KBM-7 (cell line): ENCODE measurements at places on chromosomes 6 and 20.
A peak's percentile ranks its signal among the peaks of the same experiment; 100 is the strongest.

DNA sequence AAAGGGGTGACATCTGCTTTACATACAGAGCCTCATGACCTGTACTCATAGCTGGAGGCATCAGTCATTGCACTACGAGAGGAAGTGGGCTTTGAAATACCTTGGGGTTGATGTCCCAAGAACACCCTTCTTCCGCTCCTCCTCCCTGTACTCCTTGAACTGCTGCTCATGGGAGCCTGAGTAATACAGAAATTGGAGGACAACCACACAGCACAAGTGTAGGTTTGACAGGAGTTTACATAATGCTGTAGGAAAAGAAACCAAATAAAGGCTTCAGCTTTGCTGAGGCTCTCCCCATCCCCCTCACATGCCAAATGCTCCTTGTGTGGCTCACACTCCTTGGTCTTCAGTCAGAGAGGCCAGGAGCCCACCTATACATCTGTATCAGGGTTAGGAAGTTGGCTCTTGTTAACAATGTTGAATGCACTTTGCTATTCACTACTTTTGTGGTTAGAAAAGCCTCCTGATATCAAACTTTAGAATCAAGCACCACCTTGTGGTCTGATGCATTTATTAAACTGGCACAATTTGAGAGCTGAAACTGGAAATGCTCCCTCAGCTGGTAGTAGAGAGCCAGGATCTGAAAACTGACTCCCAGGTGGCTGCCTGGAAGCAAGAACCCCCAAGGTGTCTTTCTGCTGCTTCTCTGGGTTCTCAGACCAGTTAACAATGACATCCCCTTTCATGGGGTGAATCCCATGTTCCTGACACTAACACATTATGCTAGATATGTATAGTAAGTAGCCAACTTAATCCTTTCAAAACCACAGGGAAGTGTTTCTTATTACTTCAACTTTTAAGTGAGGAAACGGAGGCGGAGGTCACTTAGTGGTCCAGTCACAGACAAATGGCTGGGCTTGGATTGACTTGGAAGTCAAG is 56.2 kb upstream of the EDN1 start:
- DNase-seq, result peak; percentile 69

DNA sequence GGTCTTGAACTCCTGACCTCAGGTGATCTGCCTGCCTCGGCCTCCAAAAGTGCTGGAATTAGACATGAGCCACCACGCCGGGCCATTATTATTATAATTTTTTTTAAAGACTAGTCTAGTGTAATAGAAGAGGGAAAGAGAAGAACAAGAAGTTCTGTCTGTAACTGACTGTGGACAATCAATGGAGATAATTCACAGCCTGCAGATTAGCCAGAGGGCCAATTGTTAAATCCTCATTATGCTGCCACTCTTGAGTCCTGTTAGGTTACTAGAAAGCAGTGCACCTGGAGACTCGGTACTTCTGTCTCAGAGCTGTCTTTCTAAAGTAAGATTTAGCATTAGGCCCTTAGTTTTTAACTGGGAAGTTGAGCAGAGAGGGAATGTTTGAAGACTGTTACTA is 37.5 kb downstream of the CARMIL1 start:
- DNase-seq, result no peak

GRCh38 chr6:6393069-6393529 is 72.6 kb upstream of the F13A1 start:
- no peak for DNase-seq

DNA sequence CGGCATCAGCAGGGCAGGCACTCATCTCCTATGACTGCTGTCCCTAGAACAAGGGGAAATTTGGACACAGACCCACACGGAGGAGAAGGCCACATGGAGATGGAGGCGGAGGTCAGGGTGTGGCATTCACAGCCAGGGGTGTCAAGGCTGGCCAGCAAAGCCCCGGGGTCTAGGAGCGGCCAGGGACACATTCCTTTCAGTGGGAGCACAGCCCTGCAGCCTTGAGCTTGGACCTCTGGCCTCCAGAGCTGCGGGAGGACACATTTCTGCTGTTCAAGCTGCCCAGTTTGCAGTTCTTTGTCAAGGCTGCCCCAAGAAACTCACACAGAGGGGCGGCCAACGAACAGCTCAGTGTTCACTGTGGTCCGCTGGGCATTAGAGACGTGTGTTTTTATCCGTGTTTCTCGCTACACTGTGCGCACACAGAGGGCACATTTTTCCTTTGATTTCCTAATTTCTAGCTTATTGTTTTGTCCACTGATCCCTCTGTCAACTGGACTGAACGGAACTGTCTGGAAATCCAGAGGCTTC is 93.4 kb upstream of the MPC1 start:
- DNase-seq, result no peak

DNA sequence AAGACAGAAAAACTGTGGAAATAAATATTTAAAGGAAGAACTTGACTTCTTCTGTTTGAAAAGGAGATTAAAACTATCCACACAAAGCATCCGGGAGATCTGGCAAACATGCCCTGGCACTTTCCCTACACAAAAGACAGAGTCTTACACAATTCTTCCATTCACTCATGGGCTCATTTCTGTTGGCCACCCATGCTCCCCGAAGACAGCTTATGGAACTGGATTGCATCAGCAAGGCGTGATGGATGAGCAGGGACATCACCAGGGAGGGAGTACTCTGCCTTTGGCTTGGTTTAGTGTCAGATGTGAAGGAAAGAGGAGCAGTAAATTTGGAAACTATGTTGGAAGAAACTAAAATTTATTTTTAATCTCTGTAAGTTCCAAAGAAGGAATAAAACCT is 379.3 kb downstream of the CD109 start:
- DNase-seq, result no peak

GRCh38 chr20:56004007-56004406 is 1.3 kb downstream of the CBLN4 start:
- DNase-seq, result no peak

- no peak for DNase-seq
Observed at GRCh38 chr20:32433311-32434021, 75.3 kb downstream of the ASXL1 start.

DNA sequence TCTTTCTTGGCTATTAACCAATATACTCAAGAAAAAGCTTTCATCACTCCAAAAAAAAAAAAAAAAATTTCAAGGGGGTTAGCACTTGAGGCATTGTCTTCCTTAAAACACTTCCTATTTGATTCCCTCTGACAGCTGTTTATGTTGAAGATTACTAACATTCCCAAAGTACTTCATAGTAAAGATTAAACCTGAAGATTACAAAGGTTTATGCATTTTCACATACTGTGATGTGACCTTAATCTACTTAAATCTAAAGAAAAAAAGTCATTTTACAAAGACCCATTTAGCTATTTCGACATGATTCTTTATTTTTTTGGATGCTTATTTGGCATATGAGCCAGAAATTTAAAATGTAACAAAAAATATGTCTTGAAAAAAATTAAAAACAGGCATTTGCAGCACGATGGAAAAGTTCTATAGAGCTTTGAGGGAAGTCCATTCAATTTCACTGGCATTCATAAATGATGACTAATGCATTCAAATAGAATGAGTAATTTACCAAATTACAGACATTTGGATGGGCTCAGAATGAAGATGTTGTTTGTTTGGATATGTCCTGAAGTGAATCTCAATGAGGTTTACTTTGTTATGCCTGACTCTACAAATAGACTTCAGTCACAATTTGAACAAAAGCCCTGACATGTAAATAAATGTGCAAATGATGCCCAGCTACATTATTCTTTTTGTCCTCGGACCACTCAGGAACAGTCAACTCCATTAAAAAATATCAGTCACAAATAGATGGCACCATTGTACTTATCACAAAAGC is 674.6 kb upstream of the MARCKS start:
- no peak for DNase-seq

DNA sequence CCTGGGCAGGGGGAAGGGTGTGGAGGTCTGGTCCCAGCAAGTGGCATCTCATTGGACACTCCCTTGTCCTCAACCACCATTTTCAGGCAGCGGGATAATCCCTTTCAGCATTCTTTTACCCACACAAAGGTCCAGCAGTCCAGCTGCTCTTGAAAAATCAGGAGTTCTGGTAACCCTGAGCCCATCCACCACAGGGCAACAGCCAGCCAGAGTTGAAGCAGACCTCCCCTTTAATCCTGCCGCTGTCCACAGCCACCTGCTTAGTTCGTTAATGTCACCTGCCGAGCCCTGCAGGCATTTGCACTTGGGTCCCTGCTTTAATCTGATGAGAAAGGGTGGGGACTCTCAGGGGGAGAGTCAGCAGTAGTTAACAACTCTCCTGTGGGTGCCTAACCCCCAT is 11.1 kb downstream of the TMEM74B start:
- no peak for DNase-seq

- DNase-seq, result peak; percentile 93
Observed at GRCh38 chr20:327186-328026, 2.1 kb downstream of the SOX12 start.

DNA sequence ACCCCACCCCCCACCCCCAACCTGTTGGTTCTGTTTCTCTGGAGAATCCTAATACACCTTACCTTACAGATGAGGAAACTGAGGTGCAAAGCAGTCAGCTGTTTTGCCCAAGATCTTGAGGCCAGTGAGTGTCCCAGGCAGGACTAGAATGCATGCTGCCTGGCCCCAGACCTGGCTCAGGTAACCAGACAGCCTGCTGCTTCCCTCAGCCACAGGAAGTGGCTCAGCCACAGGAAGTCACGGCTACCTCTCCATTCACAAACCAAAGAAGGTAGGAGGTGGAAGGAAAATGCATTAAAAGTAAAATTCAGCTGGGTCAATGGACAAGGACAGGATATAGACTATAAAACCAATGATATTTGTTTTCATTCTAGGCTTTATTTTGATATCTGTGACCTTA is 517.6 kb downstream of the CD83 start:
- no peak for DNase-seq

DNA sequence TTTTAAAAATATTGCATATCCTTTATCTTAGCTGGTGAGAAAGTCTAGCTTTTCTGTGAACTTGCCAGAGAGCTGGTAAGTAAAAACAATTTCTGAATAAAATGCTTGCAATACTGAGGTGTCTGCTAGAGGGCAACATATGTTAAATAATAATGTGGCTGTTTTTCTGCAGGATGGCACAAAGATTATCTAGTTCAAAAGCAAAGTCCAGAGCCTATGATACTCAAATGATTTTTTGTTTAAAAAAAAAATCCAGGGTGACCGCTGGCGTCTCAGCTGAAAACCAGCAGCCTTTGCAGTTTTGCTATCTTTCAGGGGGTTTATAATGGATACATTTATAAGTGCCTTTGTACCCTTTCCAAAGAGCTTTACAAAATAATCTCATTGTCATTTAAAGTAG is 194.9 kb downstream of the PHACTR1 start:
- DNase-seq, result peak; percentile 87

- no peak for DNase-seq
Observed at GRCh38 chr20:36815454-36816091, 42.0 kb upstream of the DSN1 start.

DNA sequence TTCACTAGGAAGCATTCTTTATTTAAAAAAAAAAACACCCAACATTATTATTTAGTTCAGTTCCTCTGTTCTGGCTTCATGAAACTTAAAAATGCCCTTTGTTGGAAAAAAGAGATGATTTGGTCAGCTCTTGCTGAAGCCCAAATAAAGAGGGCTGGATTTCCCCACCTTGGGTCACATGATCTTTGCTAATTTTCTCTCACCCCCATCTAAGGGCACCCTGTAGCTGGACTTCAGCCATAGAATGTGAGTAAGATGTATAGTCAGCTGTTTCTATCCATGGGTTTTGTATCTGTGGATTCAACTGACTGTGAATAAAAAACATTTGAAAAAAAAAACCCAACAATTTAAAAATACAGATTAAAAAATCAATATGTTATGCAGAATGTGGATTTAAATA is 213.9 kb upstream of the SULF2 start:
- no peak for DNase-seq

GRCh38 chr6:24270011-24270410 is 87.8 kb downstream of the DCDC2 start:
- DNase-seq, result no peak

GRCh38 chr6:137487869-137488149 is 6.4 kb downstream of the OLIG3 start:
- no peak for DNase-seq
